ENCODE measurements at places on chromosomes 1 and 21.

DNA sequence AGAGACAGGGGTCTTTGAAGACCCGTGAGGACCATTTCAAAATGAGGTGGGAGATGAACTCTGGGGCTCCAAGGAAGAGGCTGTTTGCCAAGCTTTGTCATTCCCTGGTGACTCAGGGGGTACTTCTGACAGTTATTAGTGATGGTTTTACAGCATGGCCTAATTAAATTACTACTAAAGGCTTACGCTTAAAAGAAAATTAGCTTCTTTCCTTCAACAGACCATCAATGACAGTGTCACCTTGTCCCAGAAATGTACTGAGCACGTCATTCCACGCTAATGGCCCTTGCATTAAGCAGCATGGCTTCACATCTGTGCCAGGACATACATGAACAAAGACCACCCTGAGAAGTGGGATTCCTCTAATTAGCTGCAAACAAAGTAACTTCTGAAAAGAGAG, 5.1 kb upstream of the UTS2 start:
- DNase-seq, result no peak

DNA sequence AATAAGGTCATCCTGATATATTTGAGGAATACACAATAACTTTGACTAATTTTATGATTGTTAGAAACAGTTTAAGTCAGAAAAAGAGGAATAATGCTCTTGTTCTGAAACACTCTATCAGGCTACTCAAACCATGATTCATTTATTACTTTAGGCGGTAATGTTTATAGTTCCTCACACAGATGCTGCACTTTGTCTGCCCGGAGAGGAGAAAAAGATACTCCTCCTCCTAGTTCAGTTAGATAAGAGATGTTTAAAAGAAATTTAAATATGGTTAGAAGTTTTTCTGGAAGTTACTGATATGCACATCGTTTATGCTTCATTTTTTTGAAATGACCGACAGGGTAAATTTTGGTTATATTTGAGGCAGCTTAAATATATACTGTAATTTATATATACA, 103.0 kb downstream of the ZMYM4 start:
- DNase-seq, result no peak

GRCh38 chr1:5814046-5814619, 178.1 kb downstream of the NPHP4 start:
- no peak for DNase-seq

GRCh38 chr1:211935448-211935970, 99.8 kb downstream of the INTS7 start:
- peak; percentile 72 for DNase-seq

GRCh38 chr1:239302696-239303095, 83.7 kb upstream of the CHRM3 start:
- DNase-seq, result no peak

DNA sequence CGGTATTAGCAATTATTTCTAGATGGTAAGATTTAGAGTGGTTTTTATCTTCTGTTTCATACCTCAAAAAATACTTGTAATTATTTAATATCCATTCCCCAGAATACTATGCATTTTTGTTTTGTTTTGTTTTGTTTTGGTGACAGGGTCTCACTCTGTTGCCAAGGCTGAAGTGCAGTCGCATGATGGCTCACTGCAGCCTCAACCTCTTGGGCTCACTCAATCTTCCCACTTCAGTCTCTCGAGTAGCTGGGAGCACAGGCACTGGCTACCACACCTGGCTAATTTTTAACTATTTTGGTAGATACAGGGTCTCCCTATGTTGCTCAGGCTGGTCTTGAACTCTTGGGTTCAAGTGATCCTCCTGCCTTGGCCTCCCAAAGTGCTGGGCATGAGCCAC, 252.7 kb downstream of the AKT3 start:
- DNase-seq, result no peak

- no peak for DNase-seq
Measured at GRCh38 chr21:16330082-16330907, 600.5 kb downstream of the USP25 start.

GRCh38 chr1:84721152-84721551, 30.9 kb upstream of the SSX2IP start:
- no peak for DNase-seq

GRCh38 chr1:205971082-205971481, 27.8 kb upstream of the SLC26A9 start:
- no peak for DNase-seq

DNA sequence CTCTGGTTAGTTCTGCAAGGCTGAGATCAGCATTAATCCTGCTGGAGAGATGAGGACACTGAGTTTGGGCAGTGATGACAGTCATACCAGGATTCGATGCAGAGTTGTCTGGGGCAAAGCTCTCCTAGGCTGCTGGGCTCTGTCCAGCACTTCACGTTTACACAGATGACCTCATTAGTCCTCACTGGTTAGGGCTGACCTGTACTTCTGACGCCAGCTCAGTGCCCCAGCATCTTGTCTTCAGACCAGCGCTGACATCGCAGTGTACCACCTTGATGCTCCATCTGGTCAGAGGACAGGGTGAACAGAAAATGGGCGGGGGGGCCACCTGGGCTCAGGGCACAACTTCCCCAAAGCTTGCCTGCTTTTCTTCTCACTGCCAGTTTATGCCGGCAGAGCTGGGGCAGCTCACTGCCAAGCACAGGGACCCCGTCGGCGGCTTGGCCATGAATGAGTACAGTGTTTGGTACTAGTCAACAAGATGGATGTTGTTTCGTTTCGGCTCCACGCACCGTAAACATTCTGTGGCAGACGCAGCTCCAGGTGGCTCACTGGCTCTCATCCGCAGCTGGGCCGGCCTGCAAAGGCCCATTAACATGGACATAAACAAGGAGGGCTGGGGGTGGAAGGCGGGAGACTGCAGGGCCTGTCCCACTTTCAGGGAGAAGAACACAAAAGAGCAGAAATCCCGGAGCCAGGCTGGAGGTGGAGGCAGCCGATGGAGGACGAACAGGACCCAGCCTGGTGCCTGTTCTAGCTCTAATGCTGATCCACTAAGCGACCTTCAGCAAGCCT, 118.7 kb downstream of the GLIS1 start:
- DNase-seq, result no peak

DNA sequence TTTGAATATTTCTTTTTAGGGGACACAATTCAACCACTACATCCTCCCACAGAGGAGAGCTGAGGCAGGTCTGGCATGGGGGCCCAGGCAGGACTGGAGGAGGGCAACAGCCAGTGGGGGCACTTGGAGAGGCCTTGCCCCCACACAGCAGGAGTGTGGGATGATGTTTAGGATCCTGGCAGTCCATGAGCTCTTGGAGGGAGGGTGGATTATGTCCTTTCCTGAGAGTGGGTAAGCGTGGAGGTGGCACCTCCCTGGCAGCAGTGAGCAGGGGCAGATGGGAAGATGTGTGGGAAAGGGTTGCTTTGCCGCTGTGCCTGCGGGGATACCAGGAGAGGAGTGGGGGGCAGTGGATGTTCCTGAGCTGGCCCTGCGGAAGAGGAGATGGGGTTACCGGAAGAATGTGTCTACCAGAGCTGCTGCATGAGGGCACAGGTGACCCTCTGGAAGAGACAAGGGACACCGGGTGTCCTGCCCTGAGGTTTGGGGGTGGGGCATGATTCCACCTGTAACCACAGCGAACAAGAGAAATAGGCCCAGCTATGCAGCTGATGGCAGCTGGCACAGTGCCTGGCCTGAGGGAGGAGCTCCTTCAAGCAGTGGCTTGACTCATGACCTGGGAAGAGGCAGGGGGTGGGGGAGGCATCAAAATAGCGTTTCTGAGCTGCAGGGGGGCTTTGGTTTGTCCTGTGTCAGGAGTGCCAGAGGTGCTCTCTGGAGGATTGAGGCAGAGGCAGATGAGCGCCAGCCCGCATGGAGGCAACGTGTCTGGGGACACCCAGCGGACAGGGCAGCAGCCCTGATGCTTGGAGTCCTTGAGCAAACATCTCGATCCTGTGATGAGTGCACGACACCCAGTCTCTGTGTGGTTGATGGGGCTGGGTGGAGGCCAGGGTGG, 123.9 kb upstream of the TMPRSS2 start:
- DNase-seq, result no peak

- DNase-seq, result no peak
Measured at GRCh38 chr1:55702064-55702463, 486.9 kb upstream of the USP24 start.

- DNase-seq, result no peak
Measured at GRCh38 chr21:43333298-43334062, 93.5 kb downstream of the SIK1 start.

- no peak for DNase-seq
Measured at GRCh38 chr1:25140073-25140797, 92.1 kb downstream of the SYF2 start.

DNA sequence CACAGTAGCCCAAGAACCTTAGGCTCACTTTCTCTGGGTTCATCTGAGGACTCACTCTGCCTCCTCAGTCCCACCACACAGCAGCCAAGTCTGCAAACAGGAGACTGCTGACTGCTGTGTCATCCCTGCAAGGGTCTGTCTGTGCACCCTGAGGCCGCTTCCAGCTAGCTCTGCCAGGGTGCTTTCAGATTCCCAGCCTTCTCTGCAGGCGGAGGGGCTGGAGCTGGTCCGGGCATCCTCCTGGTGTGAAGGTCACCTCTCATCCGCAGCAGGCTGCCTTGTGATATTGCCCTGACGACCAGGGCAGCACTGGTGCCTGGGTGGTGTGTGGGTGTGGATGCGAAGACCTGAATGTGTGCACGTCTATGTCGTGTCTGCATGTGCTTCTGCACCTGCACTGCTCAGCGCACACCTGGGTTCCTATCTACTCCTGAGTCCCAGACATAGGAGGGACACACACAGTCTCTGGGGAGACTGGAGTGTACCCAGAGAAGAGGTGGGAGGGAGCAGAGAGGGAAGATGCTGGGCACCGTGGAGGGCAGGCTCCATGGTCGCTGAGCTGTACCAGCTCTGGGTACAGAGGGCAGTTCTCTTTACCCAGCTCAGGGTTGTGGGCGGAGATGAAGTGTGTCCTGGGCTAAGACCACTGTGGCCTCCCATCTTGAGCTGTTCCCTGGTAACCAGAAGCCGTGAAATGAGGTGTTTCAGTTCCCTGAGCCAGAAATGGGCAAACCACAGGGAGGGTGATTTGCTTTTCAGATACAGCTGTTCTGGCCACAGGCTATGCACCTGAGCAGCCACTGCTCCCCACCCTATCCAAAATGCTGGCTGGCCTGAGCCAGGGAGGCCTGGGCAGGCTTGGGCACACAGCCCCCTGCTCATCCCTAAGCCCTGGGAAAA, 160.9 kb upstream of the CSF3R start:
- no peak for DNase-seq

GRCh38 chr21:27129694-27130093, 162.8 kb upstream of the ADAMTS5 start:
- no peak for DNase-seq

- no peak for DNase-seq
Measured at GRCh38 chr1:45876000-45876617, 72.7 kb downstream of the MAST2 start.

GRCh38 chr1:69710484-69711189, 142.9 kb downstream of the LRRC7 start:
- no peak for DNase-seq

DNA sequence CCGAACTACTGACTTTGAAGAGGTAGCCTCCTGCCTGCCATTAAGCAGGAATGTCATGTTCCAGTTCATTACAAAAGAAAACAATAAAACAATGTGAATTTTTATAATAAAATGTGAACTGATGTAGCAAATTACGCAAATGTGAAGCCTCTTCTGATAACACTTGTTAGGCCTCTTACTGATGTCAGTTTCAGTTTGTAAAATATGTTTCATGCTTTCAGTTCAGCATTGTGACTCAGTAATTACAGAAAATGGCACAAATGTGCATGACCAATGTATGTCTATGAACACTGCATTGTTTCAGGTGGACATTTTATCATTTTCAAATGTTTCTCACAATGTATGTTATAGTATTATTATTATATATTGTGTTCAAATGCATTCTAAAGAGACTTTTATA, 159.8 kb upstream of the SGIP1 start:
- DNase-seq, result no peak

GRCh38 chr1:179178950-179179349, 50.5 kb downstream of the ABL2 start:
- no peak for DNase-seq

GRCh38 chr1:19664453-19665185, at the start of gene HTR6:
Gene HTR6, plus strand, starts transcription at chr1:19664875. Its CDS starts 879 bp downstream, at chr1:19665754.
- DNase-seq, result peak; percentile 67

GRCh38 chr21:29168891-29169315, 38.5 kb downstream of the MAP3K7CL start:
- no peak for DNase-seq

GRCh38 chr1:211908453-211908852, 77.9 kb upstream of the LPGAT1 start:
- DNase-seq, result no peak

GRCh38 chr1:215484171-215484939, 82.7 kb upstream of the KCTD3 start:
- DNase-seq, result no peak

DNA sequence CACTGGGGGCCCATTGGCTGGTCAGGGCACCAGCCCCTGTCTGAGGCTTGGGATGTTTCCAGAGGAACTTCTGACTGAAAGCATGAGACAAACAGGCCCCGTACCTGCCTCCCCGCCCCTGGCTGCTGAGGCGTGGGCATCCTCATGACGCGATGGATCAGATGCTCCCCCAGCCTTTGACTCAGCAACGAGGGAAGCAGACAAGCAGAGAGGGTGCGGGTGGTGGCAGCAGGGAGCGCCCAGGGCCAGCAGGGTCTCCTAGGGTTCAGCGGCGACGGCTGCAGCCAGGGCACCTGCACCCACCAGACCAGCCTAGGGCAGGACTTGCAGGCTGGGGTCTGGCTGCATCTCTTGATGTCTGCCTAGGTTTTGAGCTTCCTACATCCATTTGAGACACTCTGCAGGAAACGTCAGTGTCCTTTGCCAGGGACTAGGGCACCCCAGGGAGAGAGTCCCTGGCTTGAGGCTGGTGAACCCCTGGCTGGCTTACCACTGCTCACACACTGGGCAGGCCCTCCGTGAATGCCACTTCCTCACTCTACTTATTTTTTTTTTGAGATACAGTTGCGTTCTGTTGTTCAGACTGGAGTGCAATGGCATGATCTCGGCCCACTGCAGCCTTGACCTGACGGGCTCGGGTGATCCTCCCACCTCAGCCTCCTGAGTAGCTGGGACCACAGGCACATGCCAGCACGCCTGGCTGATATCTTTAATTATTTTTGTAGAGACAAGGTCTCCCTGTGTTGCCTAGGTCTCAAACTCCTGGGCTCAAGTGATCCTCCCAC, 63.3 kb downstream of the DHRS3 start:
- DNase-seq, result no peak

DNA sequence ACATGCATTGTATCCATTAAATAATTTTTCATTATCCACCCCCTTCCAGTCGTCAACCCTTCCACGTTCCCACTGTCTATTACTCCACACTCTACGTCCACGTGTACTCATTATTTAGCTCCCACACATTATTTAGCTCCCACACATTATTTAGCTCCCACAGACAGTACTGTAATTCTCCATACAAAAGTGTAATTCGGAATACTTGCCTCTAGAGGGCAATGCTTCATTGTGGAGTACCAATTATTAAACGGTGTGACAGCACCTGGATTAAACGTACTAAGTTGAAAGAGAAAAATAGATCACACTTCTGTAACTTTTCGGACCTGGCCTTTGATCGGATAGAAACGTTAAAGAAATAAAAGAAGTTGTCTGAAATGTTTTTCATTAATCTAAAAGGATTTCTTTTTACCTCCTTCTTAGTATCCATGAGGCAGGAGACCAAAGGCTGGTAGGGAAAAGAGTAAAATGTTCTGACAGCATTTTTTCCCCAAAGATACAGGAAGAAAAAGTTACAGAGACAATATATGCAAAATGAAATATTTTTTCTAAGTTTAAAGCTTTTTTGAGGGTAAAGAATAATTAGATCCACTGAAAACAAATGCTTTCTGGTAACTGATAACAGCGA, 99.2 kb downstream of the LHX8 start:
- DNase-seq, result no peak
